ENCODE measurements at places on chromosomes 11 and 22. TPM values are rescaled to one million over a fixed set of nuclear protein-coding genes. Genes with fewer than 3 reads are reported as not detected.
A peak's percentile ranks its signal among the peaks of the same experiment; 100 is the strongest.

Gene RAB3IL1
- polyA plus RNA-seq, result 9.5 TPM

Gene SCT
- polyA plus RNA-seq, result 114 TPM

Gene FOLR3
- polyA plus RNA-seq, result 0.84 TPM

Gene CHRM1
- not detected for polyA plus RNA-seq

DNA sequence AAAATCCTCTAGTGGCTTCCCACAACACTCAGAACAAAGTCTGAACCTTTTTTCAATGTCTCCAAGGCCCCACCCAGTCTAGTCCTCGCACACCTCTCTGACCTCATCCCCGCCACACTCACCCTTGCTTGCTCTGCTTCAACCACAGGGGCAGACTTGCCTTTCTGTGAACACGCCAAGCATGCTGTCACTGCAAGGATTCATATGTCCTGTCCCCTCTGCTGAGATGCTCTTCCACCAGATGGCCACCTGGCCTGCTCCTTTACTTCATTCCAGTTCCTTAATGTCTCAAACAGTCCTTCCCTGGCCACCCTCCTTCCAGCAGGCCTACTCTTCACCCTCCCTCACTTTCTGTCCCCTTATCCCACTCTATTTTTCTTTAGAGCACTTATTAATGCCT lies 60.6 kb upstream of the ARHGAP20 start:
- no peaks in the 10 kb centered on the region for H3K4me1 ChIP-seq
- H3K4me3 ChIP-seq, result no peak overlapping the region
- no peaks in the 10 kb centered on the region for H3K27me3 ChIP-seq
- no peak overlapping the region for H3K27ac ChIP-seq

DNA sequence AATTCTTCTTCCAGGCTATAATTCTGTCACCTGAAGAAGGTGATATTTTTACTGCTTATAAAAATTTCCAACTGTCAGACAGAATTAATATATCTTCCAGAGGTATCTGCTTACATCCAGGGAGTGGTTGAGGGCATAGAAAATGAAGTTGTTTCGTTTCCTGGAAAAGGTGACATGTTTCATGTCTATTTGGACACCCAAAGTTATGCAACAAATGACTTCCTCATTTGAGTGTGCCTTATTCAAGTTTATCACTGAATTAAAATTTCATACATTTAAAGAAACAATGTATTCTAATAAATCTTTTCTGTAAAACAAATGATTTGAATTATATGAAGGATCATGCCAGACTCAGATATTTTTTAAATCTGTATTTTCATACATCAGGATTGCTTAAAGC lies 8.5 kb upstream of the GRAMD1B start:
- H3K36me3 ChIP-seq, result no peaks in the 10 kb centered on the region
- DNase-seq, result peak; percentile 50
- H3K27ac ChIP-seq, result no peak overlapping the region
- H3K27me3 ChIP-seq, result no peaks in the 10 kb centered on the region

DNA sequence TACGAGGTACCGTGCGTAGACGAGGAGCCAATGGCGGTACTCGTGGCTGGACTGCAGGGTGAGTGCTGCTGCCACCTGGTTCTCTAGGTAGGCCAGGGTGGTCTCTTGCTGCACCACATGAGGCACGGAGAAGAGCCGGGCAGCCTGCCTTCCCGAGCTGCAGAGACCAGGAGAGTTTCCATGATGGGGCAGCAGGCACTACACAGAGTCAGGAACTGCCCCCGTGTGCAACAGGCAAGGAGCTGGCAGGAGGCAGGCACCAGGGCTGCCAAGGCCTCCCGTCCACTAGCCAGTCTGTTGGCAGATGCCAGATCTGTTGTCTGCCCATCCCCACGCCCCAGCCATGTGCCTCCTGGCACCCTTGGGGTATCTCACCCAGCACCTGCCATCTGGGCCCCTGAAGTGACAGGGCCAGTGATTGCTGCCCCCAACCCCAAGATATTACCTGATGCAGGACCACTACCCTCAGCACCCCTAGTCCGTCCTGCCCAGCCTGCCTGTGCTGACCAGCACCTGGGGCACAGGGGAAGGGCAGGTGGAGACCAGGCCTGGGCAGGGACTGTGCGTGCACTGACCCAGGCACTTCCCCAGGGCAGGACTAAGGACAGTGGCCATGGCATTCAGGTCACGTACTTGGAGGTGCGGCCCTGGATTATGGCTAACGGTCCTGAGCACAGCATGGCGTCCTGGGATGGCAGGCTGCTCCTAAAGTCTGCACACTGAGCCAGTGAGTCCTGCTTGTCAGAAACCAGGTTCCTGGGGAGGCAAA lies 62.0 kb upstream of the CLTCL1 start:
- no peak overlapping the region for H3K4me3 ChIP-seq
- peaks cover 32% of the 10 kb centered on the region for H3K36me3 ChIP-seq
- no peaks in the 10 kb centered on the region for H3K4me1 ChIP-seq
- H3K27me3 ChIP-seq, result no peaks in the 10 kb centered on the region

- H3K27ac ChIP-seq, result no peak overlapping the region
- H3K4me1 ChIP-seq, result no peaks in the 10 kb centered on the region
- no peaks in the 10 kb centered on the region for H3K27me3 ChIP-seq
- H3K36me3 ChIP-seq, result no peaks in the 10 kb centered on the region
Observed at GRCh38 chr11:111189466-111189865, 56.1 kb upstream of the POU2AF2 start.

DNA sequence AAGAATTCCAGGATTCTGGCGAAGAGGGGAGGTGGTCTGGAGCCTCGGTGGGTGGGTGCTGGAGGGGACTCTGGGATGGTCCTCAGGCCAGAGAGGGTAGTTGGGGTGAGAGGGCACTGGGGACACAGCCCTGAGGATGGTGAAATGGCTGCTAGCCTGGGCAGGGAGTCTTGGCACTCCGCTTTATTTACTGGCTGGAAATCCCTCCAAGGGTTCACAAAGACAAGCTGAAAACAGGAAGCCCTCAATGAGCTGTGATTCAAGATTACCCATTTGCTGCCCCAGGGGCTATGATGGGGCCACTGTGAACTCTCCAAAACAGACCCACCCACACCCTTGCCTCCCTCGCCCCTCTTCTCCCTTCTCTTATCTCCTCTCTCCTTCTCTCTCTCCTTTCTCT lies 71.9 kb downstream of the FBXO7 start:
- H3K4me3 ChIP-seq, result no peak overlapping the region
- DNase-seq, result no peak
- no peaks in the 10 kb centered on the region for H3K36me3 ChIP-seq

DNA sequence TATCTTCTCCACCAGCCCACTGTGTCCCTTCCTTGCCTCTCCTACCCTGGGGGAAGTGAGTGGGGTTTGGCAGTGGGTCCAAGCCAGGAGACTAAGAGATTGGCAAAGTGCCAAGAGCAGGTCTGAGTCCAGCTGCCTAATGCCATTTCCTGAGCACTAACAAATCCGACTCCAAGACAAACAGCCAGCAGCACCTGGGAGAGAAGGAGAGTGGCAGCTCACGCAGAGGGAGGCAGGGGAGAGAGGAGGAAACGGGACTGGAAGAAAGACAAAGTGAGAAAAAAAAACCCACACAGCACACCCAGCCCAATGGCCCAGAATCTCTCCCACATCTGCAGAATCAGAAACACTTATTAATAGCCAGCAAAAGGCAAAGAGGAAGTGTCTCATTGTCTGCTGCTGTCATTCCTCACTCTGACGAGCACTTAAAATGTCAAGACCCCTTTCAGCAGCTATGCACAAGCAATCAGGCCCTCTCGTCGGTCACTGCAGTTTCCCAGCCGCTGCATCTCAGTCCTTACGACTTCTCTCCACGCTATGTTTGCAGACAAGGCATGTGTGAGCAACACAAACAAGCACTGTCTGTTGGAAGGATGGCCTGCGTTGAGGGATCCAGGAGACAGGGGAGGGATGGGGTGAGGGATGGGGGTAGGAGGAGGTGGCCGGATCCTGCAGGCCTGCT lies 558.4 kb upstream of the CADM1 start:
- H3K36me3 ChIP-seq, result no peaks in the 10 kb centered on the region
- H3K4me1 ChIP-seq, result peaks cover 8% of the 10 kb centered on the region
- H3K27me3 ChIP-seq, result no peaks in the 10 kb centered on the region
- DNase-seq, result peak; percentile 66
- no peak overlapping the region for H3K4me3 ChIP-seq

GRCh38 chr11:44979543-44980399 lies 29.1 kb upstream of the TP53I11 start:
- H3K4me1 ChIP-seq, result peaks cover 12% of the 10 kb centered on the region
- no peaks in the 10 kb centered on the region for H3K27me3 ChIP-seq
- H3K36me3 ChIP-seq, result no peaks in the 10 kb centered on the region
- H3K27ac ChIP-seq, result peak overlapping the region; percentile 27
- no peak overlapping the region for H3K4me3 ChIP-seq
- peak; percentile 76 for DNase-seq

- no peaks in the 10 kb centered on the region for H3K27me3 ChIP-seq
- no peaks in the 10 kb centered on the region for H3K36me3 ChIP-seq
- H3K27ac ChIP-seq, result no peak overlapping the region
- no peak overlapping the region for H3K4me3 ChIP-seq
- H3K4me1 ChIP-seq, result no peaks in the 10 kb centered on the region
Observed at GRCh38 chr11:131099013-131099412, 182.7 kb upstream of the SNX19 start.

DNA sequence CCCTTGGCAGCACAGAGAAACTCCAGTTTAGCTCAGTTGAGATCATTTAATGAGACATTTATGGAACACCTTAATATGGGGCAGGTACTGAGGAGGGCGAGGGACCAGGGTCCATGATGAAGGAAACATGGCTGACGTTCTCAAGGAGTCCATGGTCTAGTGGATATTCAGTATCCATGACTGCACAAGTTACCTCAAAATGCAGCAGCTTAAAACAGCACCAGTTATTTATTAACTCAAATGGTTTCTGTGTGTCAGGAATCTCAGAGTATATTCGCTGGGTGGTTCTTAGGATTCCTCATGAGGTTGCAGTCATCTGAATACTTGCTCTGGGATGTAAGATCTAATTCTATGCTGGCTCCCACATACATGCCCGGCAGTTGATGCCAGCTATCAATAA lies 346.8 kb downstream of the LARGE1 start:
- no peak overlapping the region for H3K27ac ChIP-seq
- no peaks in the 10 kb centered on the region for H3K27me3 ChIP-seq
- H3K4me1 ChIP-seq, result peaks cover 2% of the 10 kb centered on the region
- DNase-seq, result peak; percentile 66
- no peaks in the 10 kb centered on the region for H3K36me3 ChIP-seq

GRCh38 chr11:30914143-30914762 lies 328.1 kb upstream of the MPPED2 start:
- no peak overlapping the region for H3K4me3 ChIP-seq
- H3K27me3 ChIP-seq, result no peaks in the 10 kb centered on the region
- H3K36me3 ChIP-seq, result no peaks in the 10 kb centered on the region
- no peak for DNase-seq
- no peaks in the 10 kb centered on the region for H3K4me1 ChIP-seq

- H3K4me3 ChIP-seq, result no peak overlapping the region
- H3K36me3 ChIP-seq, result no peaks in the 10 kb centered on the region
- H3K27ac ChIP-seq, result no peak overlapping the region
Observed at GRCh38 chr11:24609192-24610119, 112.6 kb downstream of the LUZP2 start.

DNA sequence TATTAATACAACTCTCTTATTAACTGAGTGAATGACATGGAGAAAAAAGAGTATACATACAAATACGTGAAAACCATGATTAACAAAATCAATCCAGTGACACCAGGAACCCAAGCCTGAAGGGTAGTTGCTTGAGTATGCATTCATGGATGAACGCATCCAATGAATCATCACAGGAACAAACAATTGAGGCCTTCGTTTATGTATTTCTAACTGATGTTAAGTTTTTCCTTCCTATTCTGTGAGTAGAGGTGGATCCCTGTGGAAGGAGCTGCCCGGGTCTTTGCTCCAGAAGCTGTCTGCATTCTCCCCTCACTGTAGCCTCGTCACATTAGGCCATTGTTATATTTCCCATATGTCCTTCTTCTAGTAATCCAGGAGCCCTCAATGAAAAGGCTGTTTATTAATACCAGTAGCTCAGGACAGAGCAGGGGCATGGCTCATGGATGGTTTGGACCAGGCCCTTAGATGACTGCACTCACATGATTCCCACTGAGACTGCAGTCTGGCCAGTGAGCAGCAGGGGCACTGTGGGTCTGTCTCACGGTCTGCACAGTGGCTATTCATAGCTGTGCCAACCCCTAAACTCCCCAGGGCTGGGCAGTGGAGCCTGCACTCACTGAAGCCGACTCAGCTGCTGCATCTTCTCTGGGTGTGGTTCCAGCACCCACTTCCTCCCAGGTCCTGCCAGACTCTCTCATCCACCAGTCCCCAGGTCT lies 128.1 kb upstream of the TOP3B start:
- no peak overlapping the region for H3K27ac ChIP-seq
- H3K4me3 ChIP-seq, result no peak overlapping the region
- DNase-seq, result peak; percentile 4
- H3K4me1 ChIP-seq, result no peaks in the 10 kb centered on the region

DNA sequence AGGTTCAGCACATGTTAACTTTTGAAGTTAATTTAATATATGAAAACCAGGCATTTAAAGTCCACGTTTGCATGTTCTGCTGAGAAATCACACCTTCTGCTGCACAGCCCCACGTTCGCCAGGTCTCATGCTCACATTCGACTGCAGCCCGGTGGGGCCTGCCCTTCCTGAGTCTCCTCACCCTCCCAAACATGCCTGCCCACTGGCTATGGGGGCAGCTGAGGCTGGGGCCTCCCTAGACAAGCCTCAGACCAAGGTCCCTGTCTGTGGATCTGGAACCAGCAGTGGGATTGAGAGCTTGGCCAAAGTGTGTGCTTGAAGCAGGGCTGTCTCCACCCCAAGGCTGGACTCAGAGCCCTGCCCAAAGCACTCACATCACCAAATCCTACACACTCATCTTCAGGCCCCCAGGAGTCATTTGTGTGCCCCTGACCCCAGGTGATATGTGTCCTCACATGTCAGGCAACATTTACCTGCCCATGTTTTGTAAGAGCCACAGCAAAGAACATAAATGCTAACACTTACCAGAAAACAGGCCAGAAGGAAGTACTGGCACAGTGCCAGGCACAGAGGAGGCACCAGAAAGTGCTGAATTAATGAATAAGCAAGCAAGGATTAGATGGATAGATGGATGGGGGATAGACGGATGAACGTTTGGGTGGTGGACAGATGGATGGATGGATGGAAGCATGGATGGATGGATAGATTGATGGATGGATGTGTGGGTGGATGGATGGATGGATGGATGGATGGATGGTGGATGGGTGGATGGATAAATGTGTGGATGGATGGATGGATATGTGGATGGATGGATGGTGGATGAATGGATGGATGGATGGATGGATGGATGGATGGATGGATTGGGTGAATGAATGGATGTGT lies 9.4 kb upstream of the FADD start:
- H3K4me1 ChIP-seq, result no peaks in the 10 kb centered on the region
- DNase-seq, result no peak
- H3K27me3 ChIP-seq, result no peaks in the 10 kb centered on the region
- H3K27ac ChIP-seq, result no peak overlapping the region
